Activated naive CD4-positive, alpha-beta T cell treated with Interleukin-2 at 50 U/mL for 16 hours (primary cell): ENCODE measurements at places on chromosomes 1 and 21.

DNA sequence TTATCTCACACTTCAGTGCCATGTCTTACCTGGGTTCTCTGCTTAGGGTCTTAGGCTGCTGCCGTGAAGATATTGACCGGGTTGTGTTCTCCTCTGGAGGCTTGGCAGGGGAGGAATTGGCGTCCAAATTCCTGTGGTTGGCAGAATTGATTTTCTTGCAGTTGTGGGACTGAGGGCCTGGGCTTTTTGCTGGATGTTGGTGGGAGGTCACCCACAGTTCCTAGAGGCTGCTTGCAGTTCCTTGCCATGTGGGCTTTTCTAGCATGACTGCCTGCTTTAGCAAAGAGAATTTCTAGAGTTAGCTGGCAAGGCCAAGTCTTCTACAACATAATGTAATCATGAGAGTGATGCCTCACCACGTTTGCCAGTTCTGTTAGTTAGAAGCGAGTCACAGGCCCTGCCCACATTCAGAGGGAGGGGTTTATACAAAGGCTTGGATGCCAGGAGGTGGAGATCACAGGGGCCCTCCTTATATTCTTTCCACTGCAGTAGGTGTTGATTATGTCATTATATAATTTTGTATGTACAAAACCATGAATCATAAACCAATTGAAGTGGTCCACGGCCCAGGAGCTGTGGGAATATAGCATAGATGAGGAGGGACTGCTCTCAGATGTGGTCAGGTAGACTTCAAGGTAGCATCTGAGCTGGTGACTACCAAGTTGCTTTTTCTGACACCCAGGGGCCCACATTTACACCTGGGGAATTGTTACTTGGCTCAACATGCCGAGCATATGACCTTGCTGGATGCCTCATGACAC is 6.6 kb downstream of the UBL4B start:
- DNase-seq = no peak

- DNase-seq = no peak
Measured at GRCh38 chr1:16348414-16349182, 3.7 kb downstream of the FBXO42 start.

DNA sequence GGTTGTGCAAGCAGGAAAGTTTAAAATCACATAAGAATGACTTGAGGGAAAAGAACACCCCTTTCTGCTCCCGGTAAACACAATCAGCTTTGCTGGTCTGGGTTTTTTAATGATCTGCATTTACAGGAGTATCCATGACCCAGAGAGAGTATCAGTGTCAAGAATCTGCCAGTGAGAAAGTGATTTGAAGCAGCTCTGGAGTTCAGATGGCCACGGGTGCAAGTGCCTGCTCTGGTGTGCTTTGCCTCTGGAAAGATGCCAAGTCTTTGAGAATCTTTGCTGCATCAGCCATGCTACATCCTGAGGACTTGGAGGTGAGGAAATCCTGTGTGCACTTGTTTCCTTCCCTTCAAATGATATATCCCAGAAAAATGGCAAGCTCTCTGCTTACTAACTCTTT is 18.6 kb upstream of the MYSM1 start:
- no peak for DNase-seq

DNA sequence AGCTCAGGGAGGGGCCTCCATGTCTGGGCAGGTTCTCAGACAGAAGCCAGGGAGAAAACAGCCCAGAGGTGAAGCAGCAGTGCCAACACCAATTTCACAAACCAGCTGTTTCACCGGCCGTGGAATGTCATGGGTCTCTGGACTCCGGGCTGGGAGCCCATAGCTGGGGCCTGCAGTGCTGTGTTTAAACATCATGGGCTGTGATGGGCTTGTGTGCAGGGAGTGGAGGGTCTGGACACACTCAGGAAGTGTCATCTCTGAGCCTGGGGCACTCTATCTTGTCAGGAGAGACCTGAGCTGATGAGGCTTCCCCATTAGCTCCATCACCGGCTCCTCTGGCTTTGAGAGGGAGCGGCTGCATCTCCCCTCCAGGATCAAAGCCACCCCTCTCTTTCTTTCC is 173.6 kb upstream of the IGSF21 start:
- DNase-seq = no peak

GRCh38 chr1:39145331-39145965 is 59.0 kb upstream of the MACF1 start:
- no peak for DNase-seq

DNA sequence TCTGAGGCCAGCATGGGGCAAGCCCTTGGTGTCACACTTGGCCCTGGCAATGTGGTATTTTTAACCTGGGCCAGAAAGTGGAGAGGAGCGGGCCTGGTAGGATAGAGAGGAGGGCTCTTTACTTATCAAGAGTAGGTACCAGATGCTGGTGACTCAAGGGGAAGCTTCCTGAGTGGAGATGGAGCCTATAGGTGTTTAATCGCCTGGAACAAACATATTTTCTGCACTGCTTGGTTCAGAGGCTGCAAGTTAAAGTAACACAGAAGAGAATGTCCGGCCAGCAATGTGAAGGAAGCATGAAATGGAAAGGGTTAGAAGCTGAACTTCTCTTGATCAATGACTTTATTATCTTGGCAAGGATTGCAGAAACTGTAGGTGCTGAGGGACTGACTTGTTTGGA is 74.3 kb downstream of the DDR2 start:
- DNase-seq = no peak

GRCh38 chr21:42202321-42202720 is 16.6 kb upstream of the ABCG1 start:
- no peak for DNase-seq

DNA sequence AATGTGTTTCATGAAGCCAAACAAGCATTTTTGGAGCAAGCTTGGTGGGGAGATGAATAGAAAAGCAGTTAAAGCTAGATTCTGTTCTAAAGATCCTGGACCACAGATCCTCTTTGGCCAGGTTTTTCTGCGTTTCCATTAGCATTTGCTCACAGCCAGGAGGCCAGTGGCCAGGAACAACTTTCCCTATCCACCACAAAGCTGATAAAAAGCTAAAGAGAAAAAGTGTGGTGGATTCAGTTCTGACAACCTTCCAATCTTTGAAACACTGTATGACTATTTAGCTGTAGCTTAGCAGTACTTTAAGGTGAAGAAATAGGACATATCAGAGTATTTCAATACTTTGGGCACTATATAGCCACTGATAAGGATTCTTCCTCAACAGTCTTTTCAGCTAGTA is 3.0 kb upstream of the NEK7 start:
- no peak for DNase-seq

DNA sequence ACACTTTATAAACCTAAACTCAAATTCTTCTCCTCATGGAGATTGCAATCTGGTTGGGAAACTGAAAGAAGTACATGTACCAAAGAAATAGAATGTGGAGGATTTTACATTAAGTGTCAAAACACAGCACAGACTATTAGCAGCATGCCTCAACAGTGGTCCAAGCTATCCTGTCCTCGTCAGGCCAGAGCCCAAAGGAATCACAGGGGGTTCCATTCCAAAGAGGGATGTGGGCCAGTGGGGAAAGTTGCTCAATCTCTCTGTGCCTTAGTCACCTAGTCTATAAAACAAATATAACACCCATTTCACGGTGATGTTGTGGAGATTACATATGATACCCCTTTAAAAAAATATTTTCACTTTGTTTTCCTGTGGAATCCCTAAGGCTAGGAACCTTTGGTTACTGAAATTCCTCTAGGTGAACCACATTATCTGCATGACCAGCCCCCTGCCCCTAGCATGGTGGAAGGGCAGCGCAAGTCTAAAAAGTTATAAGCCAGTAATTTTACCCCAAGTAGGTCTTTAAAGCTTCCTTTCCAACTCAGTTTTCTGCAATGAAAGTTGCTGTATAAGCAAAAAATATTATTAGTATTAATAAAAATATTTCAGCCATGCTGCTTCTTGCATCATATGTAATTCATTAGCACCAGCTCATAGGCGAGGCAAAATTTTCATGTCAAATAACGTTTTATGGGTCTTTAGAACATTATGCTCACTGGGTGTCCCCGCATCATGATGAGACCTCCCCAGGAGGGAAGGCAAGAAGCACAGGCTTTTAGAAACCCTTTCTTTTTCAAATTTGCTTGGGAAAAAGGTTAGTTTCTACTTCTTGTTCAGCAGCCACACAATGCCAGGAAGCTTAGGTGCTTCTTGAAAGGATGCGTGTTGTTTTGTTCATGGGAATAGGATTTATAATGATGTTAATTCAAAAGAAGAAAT is 548.8 kb upstream of the PKN2 start:
- DNase-seq = no peak

GRCh38 chr1:96361271-96361856 is 360.2 kb upstream of the PTBP2 start:
- DNase-seq = no peak

DNA sequence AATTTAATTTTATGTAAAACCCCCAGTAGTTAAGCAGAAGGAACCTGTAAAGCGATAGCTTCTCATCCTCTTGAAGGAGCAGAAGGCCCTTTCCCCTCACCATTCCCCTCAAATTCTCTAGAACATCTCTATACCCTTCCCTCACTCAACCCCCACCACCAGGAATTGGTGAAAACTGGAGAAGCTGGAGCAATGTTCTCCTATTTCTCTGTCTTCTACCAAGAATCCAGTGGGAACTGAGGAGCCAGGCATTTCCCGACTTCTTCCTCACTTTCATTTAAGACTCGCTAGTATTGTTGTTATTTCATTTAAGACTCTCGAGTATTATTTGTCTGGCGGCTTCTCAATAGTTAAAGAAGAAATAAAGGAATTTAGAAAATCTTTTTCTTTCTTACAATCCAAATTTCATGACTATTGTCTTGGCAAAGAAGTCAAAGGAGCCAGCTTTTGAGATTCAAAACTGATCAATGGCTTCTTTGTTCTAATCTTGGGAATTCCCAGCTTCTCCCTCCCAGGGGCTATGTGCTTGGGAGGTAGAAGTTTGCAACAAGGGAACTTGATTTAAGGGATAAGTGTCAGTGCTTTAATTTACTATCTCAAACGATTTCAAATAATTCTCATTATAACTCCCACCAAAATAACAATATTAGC is 253.3 kb upstream of the ADGRL2 start:
- DNase-seq = no peak

DNA sequence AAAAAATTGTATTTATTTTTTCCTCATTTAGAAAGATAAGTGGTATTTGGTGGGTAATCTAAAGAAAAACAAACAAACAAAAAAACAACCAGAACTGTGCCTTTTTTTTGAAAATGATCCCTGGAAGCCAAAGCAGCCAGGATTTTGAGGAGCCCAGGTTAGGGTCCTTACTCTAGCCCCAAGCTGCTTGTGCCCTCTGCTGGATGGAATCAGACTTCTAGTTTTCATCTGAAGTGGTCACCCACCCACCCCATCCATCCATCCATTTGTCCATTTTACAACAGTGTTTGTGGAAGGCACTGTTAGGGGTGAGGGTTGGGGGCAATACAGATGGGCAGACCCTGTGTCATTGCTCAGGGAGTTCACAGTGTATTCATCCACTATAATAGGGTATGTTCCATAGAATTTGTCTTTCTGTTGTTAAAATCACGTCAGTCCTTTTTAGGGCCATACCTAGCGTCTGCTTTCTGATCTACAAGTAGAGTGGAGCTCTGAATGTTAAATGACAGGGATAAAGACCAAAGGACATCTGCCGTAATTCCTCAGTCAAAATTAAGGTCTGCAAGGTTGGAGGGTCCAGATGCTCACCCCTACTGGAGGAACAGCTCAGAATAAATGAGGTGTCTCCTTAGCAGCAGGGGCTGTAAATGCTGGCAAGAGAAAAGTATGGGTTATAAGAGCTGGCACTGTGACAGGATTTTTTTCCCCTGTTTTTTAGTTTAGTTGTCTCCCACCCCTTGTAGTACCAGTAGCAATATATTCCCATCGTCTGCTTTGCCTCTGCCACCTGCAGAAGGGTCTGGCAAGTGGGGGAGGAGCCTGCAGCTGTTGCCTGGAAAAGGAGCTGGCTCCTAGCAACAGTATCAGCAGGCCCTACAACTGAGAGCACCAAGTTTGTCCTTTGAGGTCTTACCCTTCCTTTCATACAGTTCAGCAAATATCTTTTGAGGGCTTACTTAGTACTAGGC is 3.2 kb downstream of the LRRC42 start:
- no peak for DNase-seq

GRCh38 chr1:83694449-83694848 is 304.5 kb downstream of the TTLL7 start:
- no peak for DNase-seq

DNA sequence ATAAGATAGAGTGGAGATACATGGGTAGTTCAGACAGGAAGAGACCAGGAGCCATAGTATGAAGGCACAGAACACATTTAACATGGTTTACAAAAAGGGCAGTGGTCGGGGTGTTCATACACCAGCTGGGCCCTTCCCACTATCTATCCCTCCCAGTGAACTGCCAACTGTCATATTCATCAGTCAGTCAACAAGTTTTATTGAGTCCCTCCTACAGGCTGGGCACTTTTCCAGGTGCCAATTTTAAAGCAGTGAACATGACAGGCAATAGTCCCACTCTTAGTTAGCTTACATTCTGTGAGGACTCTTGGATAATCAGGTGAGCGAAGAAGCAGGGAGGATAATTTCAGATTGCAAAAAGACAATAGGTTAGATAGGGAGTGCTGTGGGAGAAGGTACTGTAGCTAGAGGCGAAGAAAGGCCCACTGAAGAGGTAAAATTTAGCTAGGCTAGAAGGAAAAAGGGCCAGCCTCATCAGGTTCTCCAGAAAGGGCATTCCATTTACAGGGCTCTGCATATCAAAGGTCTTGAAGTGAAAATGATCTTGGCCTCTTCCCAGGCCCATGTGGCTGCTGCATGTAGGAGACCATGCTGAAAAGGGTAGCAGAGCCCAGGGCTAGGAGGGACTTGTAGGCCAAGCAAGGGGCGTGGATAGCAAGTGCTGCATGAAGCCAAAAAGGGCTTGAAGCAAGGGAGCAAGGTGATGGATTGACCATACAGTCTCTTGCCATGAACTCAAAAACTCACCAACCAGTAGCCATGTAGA is 274.7 kb upstream of the SNX7 start:
- DNase-seq = no peak

- DNase-seq = no peak
Measured at GRCh38 chr1:46278807-46279206, 24.6 kb downstream of the LRRC41 start.

GRCh38 chr1:156676114-156676819 is 940 bp downstream of the NES start:
- no peak for DNase-seq

- DNase-seq = no peak
Measured at GRCh38 chr1:187033693-187034390, 205.1 kb downstream of the PLA2G4A start.
